ENCODE measurements at places on chromosomes 1 and 21.

- DNase-seq, result no peak
These were observed 10.8 kb downstream of the SCNN1D start for GRCh38 chr1:1291023-1291528.

DNA sequence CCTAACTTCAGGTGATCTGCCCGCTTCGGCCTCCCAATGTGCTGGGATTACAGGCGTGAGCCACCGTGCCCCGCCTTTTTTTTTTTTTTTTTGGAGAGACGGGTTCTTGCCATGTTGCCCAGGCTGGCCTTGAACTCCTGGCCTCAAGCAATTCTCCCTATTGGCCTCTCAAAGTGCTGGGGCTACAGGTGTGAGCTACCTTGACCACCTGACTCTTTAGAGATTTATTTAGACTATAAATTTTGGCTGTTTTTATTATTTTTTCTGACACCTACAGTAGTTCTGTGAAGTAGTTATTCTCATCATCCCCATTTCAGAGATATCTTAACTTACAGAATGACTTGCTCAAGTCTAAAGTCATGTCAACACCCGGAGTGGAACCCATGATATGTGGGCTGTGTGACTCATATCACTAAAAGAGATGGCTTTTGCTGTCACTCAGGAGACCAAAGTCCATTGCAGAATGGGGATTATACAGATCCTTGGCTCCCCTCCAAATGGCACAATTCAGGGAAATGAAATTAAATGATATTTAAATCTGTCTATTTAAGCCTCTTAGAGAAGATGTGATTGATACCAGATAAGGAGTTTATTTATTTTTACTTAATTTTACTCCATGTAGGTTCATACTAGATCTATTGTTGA is 93.2 kb downstream of the CTH start:
- peak; percentile 15 for DNase-seq

DNA sequence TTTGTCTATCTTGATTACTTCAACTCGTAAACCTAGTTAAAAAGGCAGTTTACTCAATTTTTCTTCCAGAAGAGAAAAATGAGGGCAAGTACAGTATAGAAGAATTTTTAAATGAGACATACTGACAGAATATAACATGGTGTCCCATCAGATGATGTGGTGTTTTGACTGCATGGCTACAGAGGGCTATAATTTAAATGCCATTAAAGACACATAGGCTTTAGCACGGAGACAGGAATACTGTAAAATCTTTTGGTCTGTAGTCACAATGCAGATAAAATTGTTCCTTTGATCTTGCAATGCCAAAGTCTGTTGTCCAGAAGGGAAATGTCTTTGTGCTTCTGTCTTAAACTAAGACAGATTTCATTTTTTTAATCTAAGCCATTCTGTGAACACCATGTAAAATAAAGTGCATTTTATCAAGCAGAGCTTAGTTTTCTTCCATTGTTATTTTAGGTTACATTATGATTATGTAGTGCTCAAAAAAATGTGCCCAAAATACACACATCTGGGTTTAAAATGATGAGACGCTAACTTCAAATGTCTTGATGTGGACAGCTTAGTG is 249.6 kb downstream of the PTPRC start:
- no peak for DNase-seq

GRCh38 chr1:201153474-201154388 is 543 bp downstream of the TMEM9 start:
- DNase-seq, result no peak

DNA sequence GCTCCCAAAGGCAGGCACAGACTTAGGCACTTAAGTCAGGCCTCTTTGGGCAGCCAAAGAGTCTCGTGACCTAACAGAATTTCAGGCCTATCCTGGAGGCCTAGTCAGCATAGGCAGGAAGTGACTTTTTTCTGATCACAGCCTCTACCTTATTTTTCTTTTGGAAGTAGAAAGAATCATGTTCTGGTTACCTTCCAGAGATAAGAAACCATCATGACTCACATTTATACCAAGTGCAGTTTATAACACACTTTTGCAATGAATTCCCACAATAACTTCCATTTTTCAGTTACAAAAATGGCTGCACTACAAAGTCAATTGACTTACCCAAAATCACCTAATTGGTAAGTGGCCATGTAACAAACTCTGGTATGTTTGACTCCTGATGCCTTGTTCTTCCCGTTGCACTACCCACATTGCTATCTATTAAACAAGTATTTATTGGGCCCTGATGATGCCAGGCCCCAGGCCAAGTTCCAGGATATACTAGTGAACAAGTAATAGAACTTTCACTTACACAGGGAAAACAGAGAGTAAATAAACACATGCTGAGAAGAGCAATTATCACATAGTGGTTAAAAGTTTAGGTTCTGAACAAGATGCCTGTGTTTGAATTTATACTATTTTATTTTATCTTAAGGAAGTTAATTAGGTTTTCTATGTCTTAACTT is 74.3 kb downstream of the SH3GLB1 start:
- DNase-seq, result no peak

GRCh38 chr1:192530254-192530653 is 45.3 kb upstream of the RGS1 start:
- no peak for DNase-seq

GRCh38 chr1:72117621-72118020 is 164.7 kb downstream of the NEGR1 start:
- no peak for DNase-seq

- peak; percentile 51 for DNase-seq
These were observed 5.3 kb downstream of the ADIPOR1 start for GRCh38 chr1:202952818-202953217.

DNA sequence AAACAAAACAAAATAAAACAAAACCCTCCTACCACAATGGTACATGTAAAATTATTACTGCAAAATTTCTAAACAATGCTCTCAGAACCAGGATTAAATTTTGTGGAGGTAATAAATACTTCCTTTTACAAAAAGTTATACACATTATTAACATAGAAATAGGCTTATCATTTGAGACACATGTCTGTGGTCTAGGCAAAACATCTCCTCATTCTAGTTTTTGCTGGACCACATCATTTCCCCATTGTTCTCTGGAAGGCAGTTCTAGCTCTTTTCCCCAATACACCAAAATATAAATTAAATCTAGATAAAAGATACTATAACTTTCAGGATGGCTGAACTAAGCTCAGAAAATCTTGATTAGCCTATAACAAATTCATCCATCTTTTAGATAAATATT is 18.4 kb downstream of the EXTL2 start:
- no peak for DNase-seq

DNA sequence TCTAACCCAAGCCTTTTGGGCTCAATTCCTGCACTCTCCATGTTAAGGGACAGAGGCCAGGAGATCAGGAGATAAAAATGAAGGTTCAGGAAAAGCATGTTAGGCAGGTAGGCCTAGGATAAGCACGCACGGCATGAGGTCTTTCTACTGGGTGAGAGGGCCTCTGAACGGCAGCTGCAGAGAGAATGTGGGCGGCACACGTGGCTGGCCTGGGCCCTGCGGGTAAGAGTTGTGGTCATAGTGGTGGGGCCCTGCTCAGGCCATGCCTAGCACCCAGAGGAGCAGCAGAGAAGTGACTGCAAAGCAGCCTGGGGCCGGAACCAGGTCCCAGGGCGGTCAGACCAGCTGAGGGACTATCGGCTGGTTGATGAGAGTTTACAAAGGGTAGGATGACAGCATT is 7.5 kb upstream of the FOXO6 start:
- DNase-seq, result no peak

DNA sequence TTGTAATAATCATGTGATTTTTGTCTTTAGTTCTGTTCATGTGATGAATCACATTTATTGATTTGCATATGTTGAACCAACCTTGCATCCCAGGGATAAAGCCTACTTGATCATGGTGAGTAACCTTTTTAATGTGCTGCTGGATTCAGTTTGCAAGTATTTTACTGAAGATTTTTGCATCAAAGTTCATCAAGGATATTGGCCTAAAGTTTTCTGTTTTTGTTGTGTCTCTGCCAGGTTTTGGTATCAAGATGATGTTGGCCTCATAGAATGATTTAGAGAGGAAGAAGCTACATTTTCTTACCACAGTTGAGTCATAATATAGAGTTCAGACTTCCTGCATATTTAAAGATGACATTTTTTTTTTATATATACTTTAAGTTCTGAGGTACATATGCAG is 455.9 kb downstream of the PLPP3 start:
- no peak for DNase-seq

All from AG08395 (cell line).